ENCODE measurements at places on chromosomes 6 and 20. TPM values are rescaled to one million over a fixed set of nuclear protein-coding genes. Genes with fewer than 3 reads are reported as not detected.

DNA sequence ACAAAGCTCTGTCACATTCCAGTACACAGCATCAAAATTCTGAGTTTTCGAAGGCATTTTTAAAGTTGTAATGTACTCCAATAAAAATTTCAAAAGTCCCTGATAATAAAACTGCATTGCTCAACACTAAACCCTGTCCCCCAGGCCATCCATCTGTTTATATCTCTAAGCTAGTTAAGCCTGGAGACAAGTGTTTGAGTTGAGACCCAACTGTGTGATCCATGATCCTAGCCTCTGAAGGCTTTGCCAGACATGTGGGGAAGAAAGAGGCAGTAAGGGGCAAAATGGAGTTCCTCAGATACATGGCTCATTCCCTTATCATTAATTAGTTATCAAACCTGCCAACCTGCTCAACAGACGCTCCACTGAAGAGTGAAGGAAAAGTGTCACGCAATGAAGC is 198.4 kb downstream of the ISM1 start:
- H3K4me3 ChIP-seq, result no peak overlapping the region
- peaks cover 16% of the 10 kb centered on the region for H3K4me1 ChIP-seq
- DNase-seq, result no peak
- no peaks in the 10 kb centered on the region for H3K36me3 ChIP-seq
- no peaks in the 10 kb centered on the region for H3K27me3 ChIP-seq

DNA sequence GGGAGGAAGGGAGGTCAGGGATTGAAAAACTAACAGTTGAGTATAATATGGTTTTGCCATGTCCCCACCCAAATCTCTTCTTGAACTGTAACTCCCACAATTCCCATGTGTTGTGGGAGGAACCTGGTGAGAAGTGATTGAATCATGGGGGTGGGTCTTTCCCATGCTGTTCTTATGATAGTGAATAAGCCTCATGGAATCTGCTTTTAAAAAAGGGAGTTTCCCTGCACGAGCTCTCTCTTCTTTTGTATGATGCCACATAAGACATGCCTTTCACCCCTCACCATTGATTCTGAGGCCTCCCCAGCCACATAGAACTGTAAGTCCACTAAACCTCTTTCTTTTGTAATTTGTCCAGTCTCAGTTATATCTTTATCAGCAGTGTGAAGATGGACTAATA is 833.4 kb upstream of the MAP3K7 start:
- no peaks in the 10 kb centered on the region for H3K4me1 ChIP-seq
- no peak overlapping the region for H3K4me3 ChIP-seq
- no peaks in the 10 kb centered on the region for H3K36me3 ChIP-seq
- no peak for DNase-seq
- no peak overlapping the region for H3K27ac ChIP-seq

- no peak overlapping the region for H3K4me3 ChIP-seq
- H3K27ac ChIP-seq, result no peak overlapping the region
- DNase-seq, result no peak
- H3K4me1 ChIP-seq, result no peaks in the 10 kb centered on the region
- H3K27me3 ChIP-seq, result peaks cover 2% of the 10 kb centered on the region
Observed at GRCh38 chr6:91782802-91783201, 1195.9 kb upstream of the MAP3K7 start.

KHDC1L gene
- not detected for total RNA-seq

BMP2 gene
- not detected for total RNA-seq

EYA2 gene
- total RNA-seq, result 0.22 TPM

All from HFFc6 (cell line).